Gastrocnemius medialis (tissue), 4 donors: ENCODE measurements at places on chromosomes 5 and 9. TPM values are rescaled to one million over a fixed set of nuclear protein-coding genes. Genes with fewer than 3 reads are reported as not detected.

ABO gene
- 2.4 TPM for total RNA-seq

GAS1 gene
- total RNA-seq = 32.9 TPM

TMEFF1 gene
- total RNA-seq = not detected

SMIM32 gene
- not detected for total RNA-seq

DNA sequence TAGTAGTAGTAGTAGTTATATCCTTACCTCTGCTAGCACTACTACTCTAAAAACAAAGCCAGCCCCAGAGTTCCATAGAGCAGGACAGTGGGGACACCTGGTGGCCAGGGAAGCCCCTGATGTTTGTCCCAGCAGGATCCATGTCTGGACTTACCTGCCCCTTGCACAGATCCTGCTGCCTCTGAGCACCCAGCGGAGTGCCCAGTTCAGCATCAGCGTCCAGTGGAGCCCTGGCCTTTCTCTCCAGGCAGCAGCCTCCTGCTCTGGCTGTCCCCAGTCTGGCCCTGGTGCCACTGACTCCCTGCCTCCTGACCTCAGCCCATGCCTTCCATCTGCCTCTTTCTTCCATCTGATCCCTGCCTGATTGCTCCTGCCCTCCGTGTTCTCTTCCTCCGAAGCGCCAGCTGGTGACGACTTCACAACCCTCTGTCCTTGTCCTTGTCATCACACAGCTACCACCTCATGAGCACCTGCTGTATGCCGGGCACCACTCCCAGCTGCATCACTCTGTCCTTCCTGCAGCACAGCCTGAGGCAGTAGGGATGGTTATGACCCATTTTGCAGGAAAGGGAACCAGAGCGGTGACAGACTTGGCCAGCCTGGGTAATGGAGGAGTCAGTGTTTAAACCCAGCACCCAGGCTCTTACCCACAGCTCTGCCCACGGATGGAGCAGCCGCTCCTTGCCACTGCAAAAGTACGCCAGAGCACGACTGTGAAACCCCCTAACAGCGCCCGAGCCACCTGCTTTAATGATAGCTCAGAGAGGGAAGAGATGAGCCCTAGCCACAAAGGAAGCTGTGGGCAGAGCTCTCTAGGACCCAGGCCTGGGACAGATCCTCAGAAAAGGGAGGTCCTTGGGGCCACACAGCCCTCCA is 11.5 kb downstream of the SARDH start:
- peaks cover 9% of the 10 kb centered on the region for H3K27me3 ChIP-seq
- H3K27ac ChIP-seq = no peak overlapping the region
- H3K4me1 ChIP-seq = no peaks in the 10 kb centered on the region
- H3K36me3 ChIP-seq = no peaks in the 10 kb centered on the region
- H3K4me3 ChIP-seq = no peak overlapping the region
- DNase-seq = no peak

DNA sequence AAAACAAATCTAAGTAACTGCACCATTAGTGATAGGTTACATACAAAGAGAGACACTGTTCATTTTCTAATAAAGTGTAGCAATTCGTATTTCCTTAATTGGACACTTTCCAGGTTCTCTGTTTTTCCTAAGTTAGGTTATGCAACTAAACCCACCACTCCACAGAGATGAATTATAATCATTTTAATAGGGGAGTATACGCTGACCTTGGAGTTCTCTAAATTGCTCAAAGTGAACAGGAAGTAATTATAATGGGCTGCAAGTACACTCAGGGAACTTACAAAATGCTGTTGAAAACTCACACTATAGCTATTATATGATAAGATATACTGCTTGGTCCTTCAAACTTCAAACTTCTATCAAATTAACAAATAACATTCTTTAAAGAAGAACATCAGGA is 18.2 kb upstream of the ADCY2 start:
- no peak overlapping the region for H3K4me3 ChIP-seq
- H3K36me3 ChIP-seq = no peaks in the 10 kb centered on the region
- no peak overlapping the region for H3K27ac ChIP-seq
- H3K27me3 ChIP-seq = no peaks in the 10 kb centered on the region
- H3K4me1 ChIP-seq = no peaks in the 10 kb centered on the region

DNA sequence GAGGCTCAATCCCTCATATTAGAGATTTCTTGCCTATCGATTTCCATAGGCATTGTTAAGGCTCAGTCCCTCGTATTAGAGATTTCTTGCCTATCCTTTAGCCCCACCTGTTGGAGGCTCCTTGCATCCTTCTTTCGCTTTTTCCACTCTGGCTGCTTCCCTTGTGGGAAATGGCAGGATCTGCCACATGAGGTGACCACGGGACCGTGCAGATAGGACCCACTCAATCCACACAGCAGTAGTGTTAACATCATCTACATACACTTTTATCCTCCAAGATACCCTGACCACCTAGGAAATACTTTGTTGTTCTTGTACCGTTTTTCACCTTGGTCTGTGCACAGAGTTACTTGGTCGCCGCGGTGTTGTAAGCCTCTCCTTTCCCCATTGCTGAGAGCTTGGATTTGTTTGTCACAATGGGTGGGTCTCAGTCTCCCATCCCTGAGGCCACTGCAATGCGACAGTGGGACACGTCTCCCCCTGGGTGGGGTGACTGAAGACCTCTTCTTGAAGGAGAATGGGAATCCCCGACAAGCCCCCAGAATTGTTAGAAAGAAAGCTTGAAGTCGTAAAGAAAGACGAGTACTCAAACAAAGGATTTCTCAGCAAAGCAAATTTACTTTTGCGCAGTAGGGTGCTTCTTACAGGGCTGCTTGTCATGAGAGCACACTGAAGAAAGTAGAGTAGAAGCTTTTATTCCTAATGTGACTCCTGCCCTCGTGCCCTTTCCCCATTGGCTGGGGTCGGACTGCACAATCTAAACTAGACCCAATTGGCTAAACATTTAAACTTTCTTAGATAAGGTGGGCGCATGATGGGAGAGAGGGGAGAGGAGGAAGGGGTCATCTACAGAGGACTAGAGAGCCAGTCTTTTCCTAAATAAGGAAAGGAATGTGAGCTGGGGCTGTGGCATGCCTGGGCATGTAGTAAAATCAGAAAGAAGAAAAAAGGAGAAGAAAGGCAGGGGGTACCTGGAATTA is 19.8 kb downstream of the IFT74 start:
- H3K36me3 ChIP-seq = no peaks in the 10 kb centered on the region
- H3K27ac ChIP-seq = no peak overlapping the region
- no peaks in the 10 kb centered on the region for H3K27me3 ChIP-seq
- H3K4me3 ChIP-seq = no peak overlapping the region
- H3K4me1 ChIP-seq = no peaks in the 10 kb centered on the region
- DNase-seq = no peak

DNA sequence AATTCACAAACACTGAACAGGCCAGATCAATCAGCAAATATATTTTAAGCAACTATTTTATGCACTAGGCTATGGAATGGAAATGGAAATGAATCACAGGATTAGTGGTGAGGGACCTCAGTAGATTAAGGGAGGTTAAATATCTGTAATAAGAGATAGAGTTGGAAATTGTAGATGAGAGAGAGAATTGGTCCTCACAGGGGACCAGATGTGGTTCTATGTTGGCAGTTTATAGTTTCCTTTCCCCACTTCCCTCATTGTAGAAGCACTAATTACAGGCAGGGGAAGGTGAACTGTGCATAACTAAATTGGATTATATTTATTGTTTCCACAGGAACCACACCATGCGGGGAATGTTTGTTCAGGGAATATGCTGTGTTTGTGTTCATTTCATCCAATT is 496.2 kb downstream of the ARHGEF28 start:
- no peak overlapping the region for H3K4me3 ChIP-seq
- H3K4me1 ChIP-seq = peaks cover 5% of the 10 kb centered on the region
- DNase-seq = no peak
- no peaks in the 10 kb centered on the region for H3K36me3 ChIP-seq
- H3K27ac ChIP-seq = no peak overlapping the region
- H3K27me3 ChIP-seq = no peaks in the 10 kb centered on the region

GRCh38 chr9:14936491-14936890 is 26.3 kb upstream of the FREM1 start:
- H3K4me1 ChIP-seq = no peaks in the 10 kb centered on the region
- no peak overlapping the region for H3K4me3 ChIP-seq
- no peaks in the 10 kb centered on the region for H3K27me3 ChIP-seq
- H3K36me3 ChIP-seq = no peaks in the 10 kb centered on the region

DNA sequence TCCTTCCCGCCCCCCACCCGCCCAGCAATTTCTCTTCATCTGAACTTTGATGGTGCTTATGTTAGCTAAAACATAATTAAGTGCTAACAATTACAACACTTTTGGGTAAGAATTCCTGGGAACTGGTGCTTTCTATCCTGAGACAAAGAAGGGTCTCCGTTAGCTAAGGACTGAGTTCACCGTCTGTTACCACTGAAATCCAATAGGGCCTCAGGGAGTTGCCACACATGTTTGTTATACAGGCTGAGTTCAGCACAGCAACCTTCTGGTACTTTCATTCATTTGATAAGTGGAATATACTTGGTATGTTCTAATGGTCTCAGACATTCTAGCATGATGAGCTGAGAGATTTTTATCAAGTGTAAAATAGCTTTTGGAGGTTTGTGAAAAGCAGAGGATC is 437.9 kb downstream of the EFNA5 start:
- no peaks in the 10 kb centered on the region for H3K27me3 ChIP-seq
- no peaks in the 10 kb centered on the region for H3K36me3 ChIP-seq
- DNase-seq = no peak
- H3K27ac ChIP-seq = no peak overlapping the region
- no peaks in the 10 kb centered on the region for H3K4me1 ChIP-seq

- DNase-seq = no peak
- H3K27me3 ChIP-seq = no peaks in the 10 kb centered on the region
- H3K27ac ChIP-seq = no peak overlapping the region
- no peaks in the 10 kb centered on the region for H3K36me3 ChIP-seq
- H3K4me3 ChIP-seq = no peak overlapping the region
Measured at GRCh38 chr9:6355728-6356127, 27.6 kb downstream of the TPD52L3 start.

- no peaks in the 10 kb centered on the region for H3K36me3 ChIP-seq
- peak overlapping the region; percentile 86 for H3K27ac ChIP-seq
- DNase-seq = no peak
- no peaks in the 10 kb centered on the region for H3K27me3 ChIP-seq
- peaks cover 41% of the 10 kb centered on the region for H3K4me1 ChIP-seq
Measured at GRCh38 chr9:116686693-116687073, 422 bp upstream of the TRIM32 start.

- no peak for DNase-seq
- H3K27ac ChIP-seq = peak overlapping the region; percentile 78
- peaks cover 11% of the 10 kb centered on the region for H3K4me1 ChIP-seq
- H3K27me3 ChIP-seq = peaks cover 4% of the 10 kb centered on the region
Measured at GRCh38 chr5:56480078-56480704, 247.1 kb upstream of the ANKRD55 start.
